ENCODE measurements at places on chromosomes 16 and 17. TPM values are rescaled to one million over a fixed set of nuclear protein-coding genes. Genes with fewer than 3 reads are reported as not detected.

Gene TNP2
- not detected for total RNA-seq

Gene ABCC12
- not detected for total RNA-seq

Gene RGS11
- 0.09 TPM for total RNA-seq

Gene KRT15
- not detected for total RNA-seq

Gene CNGB1
- not detected for total RNA-seq

Gene NPTX1
- 0.93 TPM for total RNA-seq

Gene ACBD4
- 8.8 TPM for total RNA-seq

Gene SLC52A1
- 0.64 TPM for total RNA-seq

Gene CCDC200
- not detected for total RNA-seq

DNA sequence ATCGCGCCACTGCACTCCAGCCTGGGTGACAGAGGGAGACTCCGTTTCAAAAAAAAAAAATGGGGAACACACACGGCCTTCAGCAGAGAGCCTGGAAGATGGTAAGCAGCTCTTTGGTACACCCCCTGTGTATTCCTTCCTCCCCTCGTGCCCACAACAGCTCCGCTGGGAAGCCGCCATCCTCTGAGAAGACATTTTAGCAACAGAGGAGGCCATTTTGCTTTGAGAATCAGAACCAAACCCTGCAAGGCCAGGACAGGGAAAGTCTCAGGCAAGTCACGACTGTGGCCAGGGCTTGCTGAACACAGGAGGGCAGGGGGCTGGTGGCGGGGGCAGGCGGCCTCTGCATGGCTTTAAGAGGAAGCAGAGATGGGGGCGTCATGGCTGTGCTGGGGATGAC, 45.7 kb downstream of the SOCS1 start:
- DNase-seq: no peak

- DNase-seq: no peak
Measured at GRCh38 chr16:78227855-78228254, 128.4 kb downstream of the WWOX start.

- DNase-seq: no peak
Measured at GRCh38 chr17:7004398-7005253, 7.8 kb upstream of the RNASEK start.

DNA sequence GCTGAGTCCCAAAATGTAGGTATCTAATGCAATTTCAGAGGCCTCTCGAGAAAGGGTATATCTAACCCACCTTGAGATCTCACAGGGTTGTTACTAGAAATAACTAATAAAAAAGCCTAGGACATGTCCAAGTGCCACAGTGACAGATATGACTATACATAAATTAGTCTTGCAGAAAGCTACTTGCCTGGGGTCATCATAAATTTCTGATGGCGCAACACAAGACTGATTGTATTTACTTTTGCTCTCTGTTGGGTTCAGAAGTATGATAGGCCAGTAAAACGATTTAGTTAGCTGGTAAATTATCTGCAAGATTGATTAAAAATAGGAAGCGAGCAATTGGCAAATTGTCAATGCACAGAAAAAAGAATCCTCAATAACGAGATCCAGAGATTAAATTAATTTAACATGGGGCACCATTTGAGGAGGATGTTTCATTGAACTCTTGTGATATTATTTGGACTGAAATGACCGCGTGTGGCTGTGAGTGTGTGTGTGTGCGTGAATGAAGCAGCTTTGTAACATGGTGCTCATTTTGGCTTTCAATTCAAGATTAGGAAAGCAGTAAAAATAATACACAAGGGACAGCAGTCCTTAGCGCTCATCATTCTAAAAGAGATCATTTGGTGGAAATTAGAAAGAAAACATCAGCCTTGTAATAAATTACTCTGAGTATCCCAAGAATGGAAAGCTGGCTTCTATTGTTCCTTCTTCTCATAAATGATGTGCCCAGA, 157.4 kb upstream of the ZFHX3 start:
- no peak for DNase-seq

GRCh38 chr17:8673612-8674011, 43.1 kb upstream of the MYH10 start:
- DNase-seq: no peak

- DNase-seq: no peak
Measured at GRCh38 chr16:77986011-77986740, 36.2 kb upstream of the CLEC3A start.

DNA sequence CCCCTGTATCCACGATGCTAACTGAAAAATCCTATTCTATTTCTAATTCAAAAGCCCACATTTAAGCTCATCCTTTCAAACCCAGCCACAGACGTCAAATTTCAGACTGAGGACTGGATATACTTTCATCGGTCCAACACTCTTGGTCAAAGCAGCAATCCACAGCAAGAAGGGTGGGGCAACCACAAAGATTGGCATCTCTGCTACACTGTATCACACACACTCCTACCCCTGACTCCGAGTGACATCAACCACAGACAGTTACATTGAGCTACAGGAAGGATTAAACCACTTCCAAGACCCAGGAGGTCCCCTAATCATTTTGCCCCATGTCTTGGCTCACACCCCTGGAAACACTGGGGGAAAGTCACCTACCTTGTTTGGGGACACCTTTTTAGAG, 61.3 kb downstream of the GRIN2A start:
- no peak for DNase-seq

DNA sequence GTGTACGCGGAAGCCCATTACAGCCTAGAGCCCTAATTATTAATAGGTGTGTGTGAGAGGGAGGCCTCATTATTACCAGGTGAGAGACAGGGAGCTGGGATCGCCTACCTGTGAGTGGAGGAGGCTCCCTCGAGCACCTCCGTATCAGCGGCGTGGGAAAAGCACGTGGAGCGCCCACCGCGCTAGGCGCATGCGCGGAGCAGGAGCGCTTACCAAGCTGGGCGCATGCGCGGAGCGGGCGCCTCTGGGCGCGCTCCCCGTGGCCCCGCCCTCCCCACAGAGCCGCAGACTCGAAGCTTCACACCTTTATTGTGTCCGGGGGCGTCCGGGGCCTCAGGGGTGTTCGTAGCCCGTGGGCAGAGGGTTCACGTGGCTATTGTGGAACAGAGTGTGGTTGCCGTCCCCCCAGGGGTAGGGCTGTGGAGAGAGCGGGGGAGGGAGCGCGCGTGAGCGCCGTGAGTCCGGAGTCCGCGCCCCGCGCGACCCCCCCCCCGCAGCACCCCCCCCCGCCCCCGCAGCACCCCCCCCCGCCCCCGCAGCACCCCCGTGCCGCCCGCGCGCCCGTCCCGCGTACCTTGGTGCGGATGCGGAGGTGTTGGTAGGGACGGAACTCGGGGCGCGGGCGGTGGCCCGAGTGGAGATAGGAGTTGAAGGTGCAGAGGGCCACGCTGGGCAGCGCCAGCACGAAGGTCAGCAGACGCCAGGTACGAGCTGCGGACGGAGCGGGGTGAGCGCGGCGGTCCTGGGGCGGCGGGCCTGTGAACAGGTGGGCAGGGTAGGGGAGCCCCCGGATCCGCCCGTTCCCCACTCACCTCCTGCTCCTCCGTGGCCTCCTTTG, 500 bp downstream of the COX6A2 start:
- DNase-seq: peak; percentile 57

GRCh38 chr16:799948-800833, at the start of gene GNG13:
Gene GNG13, minus strand, starts transcription at chr16:800734. Its CDS starts 1,657 bp downstream, at chr16:799077.
- no peak for DNase-seq

- DNase-seq: no peak
Measured at GRCh38 chr17:76092526-76093413, 10.8 kb downstream of the EXOC7 start.

- no peak for DNase-seq
Measured at GRCh38 chr17:35154196-35155165, 6.9 kb downstream of the UNC45B start.

GRCh38 chr17:49822829-49823228, 25.0 kb downstream of the TAC4 start:
- DNase-seq: no peak

GRCh38 chr16:14549789-14550153, 80.3 kb downstream of the PARN start:
- no peak for DNase-seq

DNA sequence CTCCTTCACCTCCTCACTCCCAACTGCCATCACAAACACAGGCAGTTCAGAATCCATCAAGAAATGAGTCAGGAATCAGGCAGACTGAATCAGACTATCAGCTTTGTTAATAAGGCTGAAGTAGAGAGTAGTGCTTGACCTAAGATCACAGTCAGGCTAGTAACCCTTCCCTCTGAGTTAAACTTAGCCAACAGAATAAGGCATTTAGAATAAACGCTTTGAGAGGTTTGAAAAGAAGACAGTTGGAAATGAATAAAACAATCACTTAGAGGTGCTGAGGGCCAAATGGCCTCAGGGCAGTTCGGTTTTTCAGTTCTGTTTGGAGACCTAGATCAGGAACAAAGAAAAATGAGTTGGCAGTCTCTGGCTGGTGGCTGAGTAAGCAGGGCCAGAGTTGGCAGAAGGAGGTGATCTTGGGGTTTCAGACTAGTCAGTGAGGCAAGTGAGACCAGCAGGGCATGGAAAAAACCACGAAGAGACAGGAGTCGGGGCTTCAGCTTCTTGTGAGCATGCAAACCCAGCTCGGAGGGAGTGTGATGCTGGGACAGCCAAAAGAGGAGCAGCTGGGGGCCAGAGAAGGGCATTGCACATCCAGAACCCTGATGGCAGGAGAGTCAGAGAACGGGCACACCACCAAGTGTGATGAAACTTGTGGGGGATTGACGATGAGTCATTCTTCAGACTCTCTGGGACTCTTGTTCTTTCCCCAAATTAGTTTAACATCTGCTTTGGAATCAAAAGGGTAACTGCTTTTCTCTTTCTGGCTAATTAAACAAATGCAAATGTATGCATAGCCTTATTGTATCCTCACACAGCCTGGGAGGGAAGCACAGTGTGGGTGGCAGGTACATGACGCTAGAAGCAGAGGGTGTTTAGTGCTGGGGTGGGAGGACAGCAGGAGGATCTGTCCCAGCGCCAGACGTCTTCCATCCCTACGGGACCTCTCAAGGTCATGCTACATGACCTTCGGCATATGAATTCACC, 54.8 kb downstream of the SPECC1 start:
- no peak for DNase-seq

DNA sequence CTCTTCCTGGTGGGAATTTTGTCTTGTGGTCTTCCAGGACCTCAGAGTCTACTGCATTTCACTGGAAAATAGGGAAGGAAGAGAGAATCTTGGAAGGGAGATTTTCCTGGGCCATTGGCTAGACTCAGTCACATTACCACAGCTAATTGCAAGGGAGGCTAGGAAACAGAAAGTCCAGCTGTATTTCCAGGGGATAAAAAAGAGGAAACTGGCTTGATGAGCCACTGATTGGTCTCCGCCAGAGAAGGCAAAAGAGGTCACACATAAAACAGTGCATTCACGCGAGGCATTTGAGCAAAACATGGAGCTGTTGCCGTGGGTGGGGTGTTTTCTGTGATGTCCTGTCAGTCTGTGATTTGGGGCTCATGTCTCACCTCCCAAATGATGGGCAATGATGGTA, 345.3 kb downstream of the FOXL1 start:
- no peak for DNase-seq

- no peak for DNase-seq
Measured at GRCh38 chr17:19720631-19721426, 4.4 kb upstream of the SLC47A2 start.

- DNase-seq: no peak
Measured at GRCh38 chr17:39187152-39187830, 10.2 kb downstream of the CACNB1 start.

DNA sequence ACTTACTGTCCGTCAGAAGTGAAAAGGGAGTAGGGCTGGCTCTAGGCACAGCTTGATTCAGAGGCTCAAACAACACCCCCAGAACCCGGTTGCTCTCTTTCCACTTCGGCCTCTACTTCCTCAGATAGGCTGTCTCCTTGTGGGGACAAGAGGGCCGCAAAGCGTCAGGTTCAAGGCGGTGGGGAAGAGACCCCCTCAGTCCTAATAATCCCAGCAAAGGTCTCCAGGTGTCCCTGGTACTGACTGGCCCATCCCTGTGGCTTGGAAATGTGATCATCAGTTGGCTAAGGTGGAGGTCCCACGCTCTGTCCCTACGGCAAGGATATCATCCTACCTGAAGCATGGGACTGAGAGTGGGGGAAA, 26.0 kb downstream of the NGFR start:
- DNase-seq: no peak

GRCh38 chr17:57593739-57594462, 151.2 kb downstream of the CCDC182 start:
- no peak for DNase-seq

DNA sequence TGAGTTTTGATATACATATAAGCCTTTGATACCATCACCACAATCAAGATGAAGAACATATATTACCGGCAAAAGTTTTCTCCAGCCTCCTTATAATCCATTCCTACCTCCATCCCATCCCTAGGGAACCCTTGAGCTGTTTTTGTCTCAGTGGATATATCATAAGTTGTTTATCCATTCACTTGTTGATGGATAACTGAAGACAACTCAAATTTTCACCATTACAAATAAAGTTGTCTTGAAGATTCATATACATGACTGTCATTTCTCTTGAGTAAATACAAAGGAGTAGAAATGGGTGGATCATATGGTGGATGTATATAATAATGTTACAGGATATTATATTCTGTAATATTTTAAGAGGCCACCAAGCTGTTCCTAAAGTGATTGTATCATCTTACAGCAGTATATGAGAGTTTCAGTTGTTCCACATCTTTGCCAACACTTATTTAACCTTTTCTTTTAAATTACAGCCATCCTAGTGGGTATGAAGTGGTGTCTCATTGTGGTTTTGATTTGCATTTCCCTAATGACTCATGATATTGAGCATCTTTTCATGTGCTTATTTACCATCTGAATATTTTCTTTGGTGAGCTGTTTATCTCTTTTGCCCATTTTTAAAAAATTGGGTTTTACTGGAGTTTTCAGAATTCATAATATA, 17.4 kb downstream of the NF1 start:
- no peak for DNase-seq

GRCh38 chr17:72120642-72121163, at the start of gene SOX9:
Gene SOX9, plus strand, starts transcription at chr17:72121020. Its CDS starts 372 bp downstream, at chr17:72121392.
- no peak for DNase-seq

DNA sequence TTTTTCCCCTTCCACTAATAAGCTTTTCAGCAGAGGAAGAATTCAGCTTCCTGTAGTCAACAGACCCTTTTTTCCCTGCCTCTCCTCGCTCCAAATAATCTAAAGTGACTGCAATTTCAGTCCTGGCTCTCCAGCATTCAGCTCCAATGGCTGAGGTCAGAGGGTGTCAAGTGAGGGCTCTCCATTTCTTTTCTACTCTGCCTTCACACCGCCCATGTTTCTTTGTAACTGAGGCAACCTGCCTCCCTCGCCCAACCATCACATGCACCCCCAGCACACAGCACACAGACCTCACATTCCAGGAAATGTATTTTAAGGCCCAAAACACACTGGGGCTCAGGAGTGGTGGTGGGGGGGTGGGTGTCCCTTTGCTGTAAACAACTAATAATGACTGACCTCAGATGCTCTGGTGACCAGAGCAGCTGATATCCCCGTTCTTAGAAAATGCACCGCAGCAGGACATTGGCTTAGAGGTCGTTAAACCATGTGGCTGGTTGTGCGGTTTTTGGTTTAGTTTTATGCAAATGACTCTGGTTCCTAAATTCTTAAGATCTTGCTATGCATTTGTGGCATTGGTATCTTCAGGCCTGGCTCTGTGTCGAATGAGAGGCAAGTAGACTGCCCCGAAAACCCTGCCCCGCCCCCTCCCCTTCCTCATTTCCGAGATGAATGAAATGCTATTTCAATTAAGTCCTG, 203.6 kb downstream of the ZFHX3 start:
- no peak for DNase-seq
